Effector CD4-positive, alpha-beta T cell (primary cell): ENCODE measurements at places on chromosomes 5 and 9.

GRCh38 chr5:538271-538771 is 14.1 kb upstream of the SLC9A3 start:
- no peak for DNase-seq

DNA sequence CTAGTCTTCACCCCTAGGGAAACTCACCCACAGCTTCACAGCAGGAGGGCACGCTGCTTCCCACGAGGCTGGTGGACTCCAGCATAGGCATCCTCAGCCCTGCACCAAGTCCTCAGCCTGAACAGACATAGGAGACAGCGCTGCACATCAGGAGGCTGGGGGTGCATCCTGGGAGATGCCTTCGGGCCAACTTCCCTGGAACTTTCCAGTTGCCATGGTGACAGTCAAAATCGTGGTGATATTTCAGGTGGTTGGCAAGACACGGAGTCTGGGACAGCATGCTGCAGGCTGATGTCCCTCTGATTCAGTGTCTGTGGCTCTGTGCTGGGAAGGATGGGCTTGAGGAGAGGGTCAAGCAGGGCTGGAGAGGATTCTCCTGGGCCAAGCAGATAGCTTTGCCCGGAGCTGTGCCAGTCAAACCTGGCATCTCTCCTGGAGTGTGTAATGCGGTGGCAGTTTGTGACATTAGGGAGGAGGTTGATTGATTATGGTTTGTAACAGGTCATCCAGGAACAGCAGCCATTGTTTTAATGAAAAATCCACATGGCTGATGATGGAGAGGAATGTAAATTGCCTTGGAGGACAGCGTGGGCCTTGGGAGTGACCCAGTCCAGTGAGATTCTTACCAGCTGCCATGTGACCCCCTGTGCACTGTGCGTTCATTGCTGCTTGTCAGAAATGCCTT is 35.6 kb upstream of the SEMA4D start:
- no peak for DNase-seq

GRCh38 chr9:1722404-1722803 is 292.7 kb upstream of the SMARCA2 start:
- DNase-seq = no peak

DNA sequence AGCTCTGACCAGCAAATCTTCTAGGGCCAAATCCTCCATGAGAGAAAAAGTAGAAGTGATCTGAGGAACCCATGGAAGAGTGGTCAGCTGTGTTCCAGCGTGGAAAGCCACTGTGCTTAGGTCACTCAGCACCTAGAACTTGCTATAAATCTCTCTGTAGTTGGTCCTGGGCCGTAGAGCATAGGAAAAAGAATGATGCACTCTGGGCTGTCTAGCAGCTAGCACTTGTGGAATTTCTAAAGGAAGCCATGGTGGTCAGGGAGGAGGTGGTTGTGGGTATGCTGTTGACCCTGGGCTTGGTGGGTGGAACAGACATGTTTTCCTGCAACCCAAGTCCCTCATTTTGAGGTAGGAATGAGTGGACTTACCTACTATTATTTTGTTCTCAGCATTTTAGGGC is 48.1 kb downstream of the GGTA1 start:
- DNase-seq = no peak

GRCh38 chr5:74277418-74277817 is 363.1 kb downstream of the ENC1 start:
- no peak for DNase-seq

GRCh38 chr9:5586391-5586802 is 42.5 kb upstream of the RIC1 start:
- DNase-seq = no peak

- no peak for DNase-seq
Observed at GRCh38 chr9:135531096-135531495, 9.9 kb downstream of the LCN1 start.

GRCh38 chr5:153400931-153401330 is 89.5 kb upstream of the GRIA1 start:
- no peak for DNase-seq

DNA sequence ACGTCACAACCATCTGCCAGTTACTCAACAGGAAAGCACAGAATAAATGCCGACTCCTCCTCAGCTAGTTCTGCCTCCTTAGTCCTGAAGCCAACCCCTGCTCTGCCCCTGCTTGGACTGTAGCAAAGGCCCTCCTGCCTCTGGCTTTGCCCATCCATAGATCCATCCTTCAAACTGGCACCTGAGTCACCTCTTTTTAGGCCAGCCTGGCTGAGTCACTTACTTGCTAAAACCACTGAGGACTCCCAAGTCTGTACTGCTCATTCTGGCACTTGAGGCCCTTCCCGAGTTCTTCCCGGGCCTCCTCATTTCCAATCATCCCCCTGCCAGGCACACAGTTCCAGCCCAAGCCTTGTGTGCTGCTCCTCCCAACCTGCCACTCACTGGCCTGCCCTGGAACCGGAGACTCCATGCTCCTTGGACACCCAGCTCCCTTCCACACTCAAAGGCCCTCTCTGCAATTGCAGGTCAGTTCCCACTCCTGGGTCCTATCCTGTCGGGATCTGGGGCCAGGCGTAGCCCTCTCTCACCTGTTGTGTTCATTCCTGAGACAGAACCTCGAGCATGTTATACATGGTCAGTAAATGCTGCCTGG is 220.1 kb downstream of the DAB2IP start:
- no peak for DNase-seq

- DNase-seq = no peak
Observed at GRCh38 chr5:98905857-98906688, 22.7 kb downstream of the CHD1 start.

DNA sequence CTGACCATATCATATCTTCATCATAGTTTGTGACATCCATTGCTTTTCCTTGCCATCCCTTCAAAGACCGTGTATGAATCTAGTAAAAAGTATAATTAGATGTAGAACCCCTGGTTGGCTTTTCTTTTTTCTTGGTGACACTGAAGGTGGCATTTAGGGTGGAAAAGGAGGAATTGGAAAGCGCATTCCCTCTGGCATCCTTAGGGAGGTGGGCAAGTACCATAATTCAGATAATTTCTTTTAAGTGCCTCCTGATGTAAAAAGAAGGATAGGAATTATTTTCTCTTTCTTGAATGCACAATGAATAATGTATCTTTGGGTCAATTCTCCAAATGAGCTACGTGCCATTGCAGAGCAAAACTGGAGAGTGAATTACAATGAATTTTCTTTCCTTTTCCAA is 73.2 kb upstream of the SMARCA2 start:
- DNase-seq = no peak

GRCh38 chr5:14366763-14367162 is 214.8 kb upstream of the OTULINL start:
- no peak for DNase-seq

DNA sequence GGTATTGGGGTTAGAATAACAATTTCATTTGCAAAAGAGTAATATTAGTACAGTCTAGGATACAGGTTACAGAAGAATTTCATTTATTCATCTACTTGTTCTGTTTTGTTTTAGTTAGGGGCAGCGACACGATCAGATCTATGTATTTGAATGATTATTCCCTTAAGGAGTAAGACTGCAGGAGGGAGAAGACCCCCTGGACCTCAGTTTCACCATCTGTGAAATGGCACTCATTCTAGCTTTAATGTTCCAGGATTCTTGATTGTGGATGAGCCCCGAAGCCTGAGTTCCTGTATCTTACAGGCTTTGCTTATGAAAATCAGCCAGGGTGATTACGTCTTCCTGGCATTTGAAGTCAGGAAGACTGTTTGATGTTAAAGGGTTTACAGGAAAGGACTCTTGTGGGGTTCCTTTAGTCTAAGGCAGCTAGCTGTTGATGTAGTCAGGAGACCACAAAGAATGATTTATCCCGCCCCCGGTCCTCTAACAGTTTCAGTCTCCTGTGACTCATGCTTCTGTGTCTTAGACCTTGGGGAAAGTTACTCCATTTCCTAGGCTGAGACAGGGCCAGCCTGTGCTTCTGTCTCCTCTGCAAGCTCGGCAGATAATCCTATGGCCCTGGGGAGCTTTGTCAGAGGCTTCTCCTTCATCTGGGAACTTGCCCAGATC is 11.5 kb downstream of the SMIM3 start:
- DNase-seq = peak; percentile 41

DNA sequence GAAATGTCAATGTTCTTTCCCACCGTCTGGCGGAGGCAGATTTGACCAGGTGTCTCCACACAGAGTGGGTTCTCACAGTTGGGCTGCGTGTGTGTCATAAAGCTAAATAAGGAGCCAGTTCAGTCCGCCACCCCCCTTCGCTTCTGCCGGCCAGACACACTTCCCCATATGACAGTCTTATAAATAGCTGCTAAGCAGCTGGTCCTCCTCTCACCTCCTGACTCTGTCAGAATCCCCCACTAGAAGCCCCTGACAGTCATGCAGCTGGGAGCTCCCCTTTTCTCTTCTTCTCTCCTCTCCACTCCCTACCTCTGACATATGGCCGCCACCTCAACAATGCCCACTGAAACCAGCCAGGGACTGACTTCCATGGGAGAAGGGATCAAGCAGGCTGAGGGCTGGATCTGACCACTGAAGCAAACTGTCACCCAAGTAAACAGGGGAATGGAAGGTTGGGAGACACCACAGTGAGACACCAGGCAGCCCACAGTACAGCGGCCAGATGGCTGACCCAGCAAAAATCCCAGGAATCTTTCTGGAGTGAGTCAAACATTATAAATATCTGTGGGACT is 141.9 kb upstream of the EFNA5 start:
- DNase-seq = no peak

DNA sequence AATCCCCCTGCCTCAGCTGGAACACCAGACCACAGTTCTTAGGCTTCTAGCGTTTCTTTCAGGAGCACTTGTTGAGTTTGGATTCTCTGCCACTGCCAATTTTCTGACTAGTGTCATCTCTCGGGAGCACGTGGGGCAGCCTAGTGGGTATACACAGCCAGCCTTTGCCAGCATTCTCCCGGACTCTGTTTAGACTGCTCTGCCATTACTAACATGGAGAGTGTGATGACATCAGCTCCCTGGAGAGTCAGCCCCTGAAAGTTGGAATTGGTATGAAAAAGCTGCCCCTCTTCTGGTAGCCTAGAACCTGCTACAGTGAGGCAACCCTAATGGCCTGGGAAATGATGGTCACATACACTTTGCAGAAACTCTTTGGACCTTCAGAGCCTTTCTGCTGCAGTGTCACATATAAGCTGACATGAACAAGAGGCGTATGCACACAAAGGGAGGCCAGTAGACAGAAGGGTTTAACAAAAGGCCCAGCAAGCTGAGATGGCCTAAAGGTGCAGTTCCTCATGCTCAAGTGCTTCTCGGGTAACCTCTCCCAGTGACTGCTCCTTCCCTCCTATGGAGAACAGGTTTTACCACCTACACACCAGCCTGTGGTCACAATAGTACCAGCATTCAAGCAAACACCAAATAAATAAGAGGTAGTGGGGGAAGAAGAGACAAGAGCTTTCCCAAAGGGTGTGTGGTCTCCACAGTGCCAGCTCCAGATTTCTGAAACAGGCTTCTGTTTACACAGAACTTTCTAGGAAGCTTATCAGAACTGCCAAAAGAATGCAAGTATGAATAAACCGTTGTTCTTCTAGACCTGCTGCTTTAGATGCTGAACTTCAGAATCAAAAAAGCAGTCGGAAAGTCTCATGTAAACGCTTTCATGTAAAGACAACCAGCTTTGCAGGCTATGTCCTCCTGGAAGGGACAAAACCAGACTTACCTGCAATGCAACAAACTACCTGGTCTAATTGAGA is 16.5 kb downstream of the SPACA9 start:
- DNase-seq = no peak

- DNase-seq = no peak
Observed at GRCh38 chr9:29548436-29548835, 1975.2 kb upstream of the C9orf72 start.

- DNase-seq = no peak
Observed at GRCh38 chr9:34190996-34191892, 12.4 kb downstream of the UBAP1 start.

GRCh38 chr9:107841076-107841475 is 351.5 kb upstream of the KLF4 start:
- no peak for DNase-seq

- no peak for DNase-seq
Observed at GRCh38 chr5:116613445-116613844, 38.8 kb upstream of the SEMA6A start.

DNA sequence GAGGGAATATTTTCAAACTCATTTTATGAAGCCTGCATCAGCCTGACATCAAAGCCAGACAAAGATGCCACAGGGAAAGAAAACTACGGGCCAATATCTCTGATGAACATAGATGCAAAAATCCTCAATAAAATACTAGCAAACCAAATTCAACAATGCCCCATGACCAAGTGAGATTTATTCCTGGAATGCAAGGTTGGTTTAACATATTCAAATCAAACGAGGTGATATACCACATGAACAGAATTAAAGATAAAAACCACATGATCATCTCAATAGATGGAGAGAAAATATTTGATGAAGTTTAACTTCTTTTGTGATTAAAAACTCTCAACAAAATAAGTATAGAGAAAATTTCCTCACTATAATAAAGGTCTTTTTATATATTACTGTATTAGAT is 792.0 kb upstream of the ZNF608 start:
- no peak for DNase-seq

DNA sequence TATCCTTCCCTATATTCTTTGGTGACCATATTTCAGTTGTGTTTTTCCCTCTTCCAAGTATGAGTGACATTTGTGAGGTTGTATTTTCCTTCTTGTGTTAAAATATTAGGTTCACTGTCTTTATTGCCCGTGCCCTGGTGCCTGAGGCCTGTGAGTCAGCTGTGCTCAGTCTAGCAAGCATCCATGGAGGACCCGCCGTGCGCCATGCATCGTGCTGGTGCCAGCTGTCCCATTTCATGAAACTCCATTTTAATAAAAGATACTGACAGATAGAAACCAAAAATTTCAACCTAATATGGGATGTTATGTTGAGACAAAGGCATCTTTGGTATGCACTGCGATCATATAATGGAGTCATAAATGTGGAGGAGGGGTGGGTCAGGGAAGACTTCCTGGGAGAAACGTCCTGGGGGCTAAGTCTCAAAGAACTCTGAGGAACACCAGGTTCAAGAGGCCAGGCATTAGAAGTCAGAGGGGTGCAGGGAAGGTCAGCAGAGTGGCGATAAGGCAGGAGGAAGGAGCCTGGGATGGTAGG is 34.0 kb upstream of the FGF1 start:
- DNase-seq = no peak

- DNase-seq = no peak
Observed at GRCh38 chr9:90631964-90632363, 10.7 kb downstream of the DIRAS2 start.

GRCh38 chr5:213803-214395 is 4.1 kb downstream of the CCDC127 start:
- DNase-seq = no peak

GRCh38 chr5:138757061-138757776 is 4.0 kb downstream of the CTNNA1 start:
- no peak for DNase-seq

DNA sequence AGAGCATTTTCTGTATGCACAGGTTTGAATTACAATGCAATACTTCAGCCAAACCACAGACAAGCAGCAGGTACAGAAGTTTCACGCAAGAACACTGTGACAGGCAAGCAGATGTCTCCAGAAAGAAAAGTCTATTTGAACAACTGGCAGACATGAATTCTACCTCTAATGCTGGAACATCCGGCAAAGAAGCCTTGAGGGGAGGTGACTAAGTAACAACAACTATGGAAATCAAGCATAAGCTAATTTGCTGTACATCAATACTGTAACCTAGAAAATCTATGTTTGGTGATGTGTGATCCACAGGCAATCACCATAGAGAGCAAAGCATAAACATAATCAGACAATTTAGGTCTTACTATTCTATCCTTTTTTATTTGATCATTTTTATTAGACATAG is 65.5 kb downstream of the PLK2 start:
- DNase-seq = no peak

GRCh38 chr9:76405868-76406267 is 11.6 kb upstream of the RFK start:
- DNase-seq = no peak

GRCh38 chr5:36147681-36148080 is 4.0 kb downstream of the LMBRD2 start:
- DNase-seq = no peak
